ENCODE measurements at places on chromosomes 3 and 15.
A peak's percentile ranks its signal among the peaks of the same experiment; 100 is the strongest.

GRCh38 chr15:58269455-58270414, 131.6 kb downstream of the AQP9 start:
- peak; percentile 60 for DNase-seq

- DNase-seq, result no peak
Observed at GRCh38 chr3:175670557-175670956, 811.4 kb downstream of the NAALADL2 start.

DNA sequence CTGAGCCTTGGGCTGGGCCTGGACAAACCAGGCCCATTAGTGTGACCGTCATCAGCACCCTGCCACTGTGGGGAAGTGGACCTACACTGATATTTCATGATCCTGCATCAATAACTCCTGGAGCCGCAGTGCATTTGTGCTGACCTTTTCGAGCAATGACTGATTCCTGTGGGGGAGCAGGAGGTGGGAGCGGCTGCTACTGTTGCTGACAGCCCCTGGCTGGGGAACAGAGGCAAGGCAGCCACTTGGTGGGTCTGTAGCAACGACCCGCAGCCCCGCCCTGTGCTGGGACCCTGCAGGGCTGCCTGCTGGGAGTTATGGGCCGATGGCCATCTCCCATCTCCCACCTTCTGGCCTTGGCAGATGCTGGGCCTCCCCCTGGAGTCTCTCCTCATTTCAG, 42.1 kb downstream of the CCDC33 start:
- DNase-seq, result no peak

- peak; percentile 12 for DNase-seq
Observed at GRCh38 chr15:40702077-40702476, 7.1 kb downstream of the RAD51 start.

GRCh38 chr15:53548236-53548635, 211.2 kb downstream of the WDR72 start:
- no peak for DNase-seq

DNA sequence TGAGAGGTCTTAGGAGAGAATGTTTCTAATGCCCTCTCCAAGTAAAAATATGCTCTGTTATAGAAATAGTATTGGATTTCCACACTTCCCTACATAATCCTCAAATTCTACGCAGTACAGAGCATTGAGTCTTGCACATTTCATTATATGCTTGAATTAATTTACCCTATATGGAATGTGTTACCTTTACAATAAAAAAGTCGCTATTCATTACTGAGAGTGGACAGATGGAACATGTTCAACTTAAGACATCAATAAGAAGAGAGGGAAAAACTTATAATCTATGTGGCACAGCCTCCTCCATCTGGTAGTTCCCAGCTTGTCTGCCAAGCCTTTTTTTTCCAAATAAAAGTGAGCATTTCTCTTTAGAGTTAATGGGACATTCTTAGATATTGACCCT, 417.9 kb downstream of the MECOM start:
- DNase-seq, result no peak

DNA sequence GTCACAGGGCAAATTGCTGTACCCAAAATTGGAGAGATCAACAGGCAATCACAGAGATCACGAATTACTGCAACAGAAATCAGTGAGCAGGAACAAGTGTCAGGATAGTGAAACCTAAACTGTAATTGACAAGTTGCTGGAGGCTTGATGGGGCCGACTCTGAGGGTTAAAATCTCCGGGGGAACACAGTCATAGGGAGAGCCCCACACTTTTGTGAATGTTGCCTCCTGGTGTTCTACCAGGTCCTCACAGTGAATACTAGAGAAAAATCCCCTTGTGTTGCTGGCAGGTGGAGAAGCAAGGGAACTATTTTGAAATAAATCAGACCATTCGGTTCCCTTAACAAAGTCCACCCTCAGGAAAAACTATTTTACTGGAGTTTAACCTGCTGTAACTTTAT, 697.5 kb upstream of the CBLB start:
- peak; percentile 55 for DNase-seq

- DNase-seq, result no peak
Observed at GRCh38 chr3:175495331-175495730, 636.2 kb downstream of the NAALADL2 start.

GRCh38 chr3:188421151-188421821, 267.3 kb downstream of the LPP start:
- peak; percentile 82 for DNase-seq

DNA sequence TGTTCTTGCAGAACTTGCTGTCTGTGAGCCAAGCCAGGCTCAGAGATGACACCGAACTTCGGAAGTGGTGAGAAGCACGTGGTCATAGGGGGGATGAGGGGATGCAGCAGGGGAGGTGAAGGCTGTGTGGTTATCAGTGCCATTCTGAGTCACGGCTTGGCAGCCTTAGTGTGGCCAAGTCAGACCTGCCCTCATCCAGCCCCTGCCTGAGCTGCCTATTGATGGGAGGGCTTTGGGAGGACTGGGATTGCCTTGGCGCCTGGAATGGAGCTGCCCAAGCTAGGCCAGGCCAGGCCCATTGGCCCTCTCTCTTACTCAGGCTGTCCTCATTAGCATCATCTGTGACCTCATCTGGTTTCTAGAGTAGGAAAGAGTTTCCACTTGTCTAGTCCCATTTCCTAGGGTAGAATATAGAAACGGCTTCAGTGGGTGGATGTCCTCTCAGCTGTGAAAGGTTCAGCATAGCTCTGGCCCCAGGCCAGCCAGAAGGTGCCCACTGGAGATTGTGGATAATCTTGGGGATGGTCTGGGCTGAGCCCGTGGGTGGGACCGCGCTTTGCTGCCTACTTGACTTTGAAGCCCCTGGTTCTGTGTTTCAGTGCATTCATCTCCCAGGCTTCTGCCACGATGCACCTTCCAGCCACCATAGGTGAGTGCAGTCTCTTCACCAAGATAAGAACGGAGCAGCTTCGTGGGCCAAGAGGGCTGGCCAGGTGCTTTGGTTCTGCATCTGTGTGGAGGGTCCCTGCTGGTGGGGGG, 7.2 kb downstream of the FAH start:
- peak; percentile 91 for DNase-seq

DNA sequence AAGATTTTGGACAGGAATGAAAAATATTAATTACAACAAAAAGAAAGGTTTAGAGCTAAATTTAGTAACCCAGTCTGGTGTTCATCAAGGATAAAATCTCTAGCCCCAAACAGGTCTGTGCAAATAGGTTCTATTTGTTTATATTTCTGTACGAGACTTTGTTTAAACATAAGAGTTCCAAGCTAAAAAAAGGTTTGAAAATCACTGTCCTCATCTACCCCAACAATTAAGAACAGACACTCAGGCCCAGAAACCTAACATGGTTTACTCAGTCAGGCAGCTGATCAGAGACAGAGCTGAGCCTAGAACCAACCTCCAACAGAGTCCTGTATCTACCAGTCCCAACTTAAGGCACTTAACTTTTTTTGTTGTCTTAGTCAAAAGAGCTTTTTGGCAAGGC, 49.3 kb downstream of the SNX4 start:
- DNase-seq, result no peak

GRCh38 chr15:91132079-91132478, 32.0 kb downstream of the SV2B start:
- DNase-seq, result no peak

DNA sequence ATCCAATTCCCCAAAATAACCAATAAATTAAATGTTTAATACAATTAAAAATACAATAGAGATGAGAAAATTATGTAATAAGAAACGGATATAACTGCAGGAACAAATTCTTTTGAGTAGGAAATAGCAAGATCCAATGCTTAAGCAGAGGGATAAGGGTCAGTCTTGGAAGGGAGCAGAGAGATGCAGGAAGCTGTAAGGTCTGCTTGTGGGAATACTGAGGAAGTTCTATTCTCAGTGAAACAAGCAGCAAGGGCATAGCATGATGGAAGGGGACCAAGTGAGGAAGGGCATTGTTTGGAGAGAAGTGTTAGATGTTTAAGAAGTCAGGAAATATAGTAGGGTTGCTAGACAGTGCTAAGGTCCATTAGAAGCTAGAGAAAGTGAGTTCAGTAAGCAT, 409.0 kb downstream of the TBC1D5 start:
- no peak for DNase-seq

GRCh38 chr3:125035217-125035616, 20.6 kb downstream of the HEG1 start:
- no peak for DNase-seq

- DNase-seq, result no peak
Observed at GRCh38 chr15:34796847-34797435, 1.6 kb upstream of the ACTC1 start.

- DNase-seq, result no peak
Observed at GRCh38 chr15:43519196-43519595, 1.8 kb downstream of the MAP1A start.

- no peak for DNase-seq
Observed at GRCh38 chr3:38627956-38628355, 21.5 kb downstream of the SCN5A start.

GRCh38 chr3:52879581-52879980, 17.8 kb downstream of the STIMATE start:
- DNase-seq, result no peak

- no peak for DNase-seq
Observed at GRCh38 chr3:38658841-38659240, 9.4 kb upstream of the SCN5A start.

All from M059J (cell line).